BJ (cell line): ENCODE measurements at places on chromosomes 6 and 20. TPM values are rescaled to one million over a fixed set of nuclear protein-coding genes. Genes with fewer than 3 reads are reported as not detected.

DNA sequence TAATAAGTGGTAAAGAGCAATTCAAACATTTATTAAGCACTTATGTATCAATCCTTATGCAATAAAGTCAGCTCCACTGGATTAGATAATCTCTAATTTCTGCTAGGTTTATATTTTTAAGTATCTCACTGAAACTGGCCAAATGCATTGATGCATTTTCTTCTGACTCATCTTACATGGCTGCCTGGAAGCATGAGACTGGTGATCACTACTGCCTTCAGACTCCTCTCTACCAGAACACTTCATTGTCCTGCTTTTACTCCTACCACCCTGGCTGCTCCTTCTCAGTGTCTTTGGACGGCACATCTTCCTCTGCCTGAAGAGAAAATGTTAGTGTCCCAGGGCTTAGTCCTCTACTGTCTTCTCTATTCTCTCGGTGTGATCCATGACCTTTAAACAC, 7.4 kb downstream of the CEP85L start:
- DNase-seq: no peak

- no peak for DNase-seq
These were observed 50.8 kb downstream of the FKBP5 start for GRCh38 chr6:35637911-35638310.

DNA sequence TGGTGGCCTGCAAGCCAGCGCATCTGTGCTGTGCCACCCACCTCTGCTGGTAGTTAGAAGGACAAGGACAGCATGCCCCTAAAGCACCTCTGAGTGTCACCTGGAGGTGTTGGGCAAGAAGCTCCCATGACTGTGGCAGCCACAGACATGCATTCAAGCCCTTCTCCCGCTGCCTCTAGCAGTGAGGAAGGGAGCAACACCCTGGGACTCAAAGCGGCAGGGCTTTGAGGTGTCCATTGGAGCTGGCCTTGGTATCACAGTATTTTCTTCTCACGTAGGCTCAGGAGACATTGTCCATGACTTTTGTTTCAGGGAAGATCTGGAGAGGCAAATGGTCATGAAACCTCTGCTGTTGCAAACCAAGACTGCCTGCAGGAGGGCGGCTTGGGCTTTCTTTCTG, 140.8 kb upstream of the RIN2 start:
- DNase-seq: no peak

Gene PRR18
- polyA plus RNA-seq: not detected in 2 replicates

Gene GSTA3
- not detected in 2 replicates for polyA plus RNA-seq

- no peak for DNase-seq
These were observed 8.4 kb downstream of the OR12D2 start for GRCh38 chr6:29403801-29404200.

DNA sequence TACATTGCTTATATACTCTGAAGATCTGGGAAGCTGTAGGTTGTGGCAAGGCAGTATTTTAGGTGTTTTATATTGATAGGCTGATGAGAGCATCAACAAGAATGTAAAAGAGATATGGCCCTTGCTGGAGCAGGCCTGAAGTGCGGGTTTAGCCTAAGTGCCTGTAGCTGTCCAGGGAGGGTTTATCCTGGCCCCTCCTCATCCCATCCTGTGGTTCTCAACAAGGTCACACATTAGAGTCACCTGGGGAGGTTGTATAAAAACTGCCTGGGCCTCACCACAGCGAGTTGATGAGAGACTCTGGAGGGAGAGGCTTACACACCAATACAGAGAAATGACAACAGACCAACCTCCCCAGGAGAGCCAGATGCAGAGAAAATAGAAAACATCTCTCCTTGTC, 48.4 kb downstream of the LYRM2 start:
- DNase-seq: no peak

GRCh38 chr20:62063315-62063980, 2.2 kb downstream of the TAF4 start:
- DNase-seq: no peak

- DNase-seq: no peak
These were observed 7.3 kb upstream of the CGA start for GRCh38 chr6:87102151-87102621.

DNA sequence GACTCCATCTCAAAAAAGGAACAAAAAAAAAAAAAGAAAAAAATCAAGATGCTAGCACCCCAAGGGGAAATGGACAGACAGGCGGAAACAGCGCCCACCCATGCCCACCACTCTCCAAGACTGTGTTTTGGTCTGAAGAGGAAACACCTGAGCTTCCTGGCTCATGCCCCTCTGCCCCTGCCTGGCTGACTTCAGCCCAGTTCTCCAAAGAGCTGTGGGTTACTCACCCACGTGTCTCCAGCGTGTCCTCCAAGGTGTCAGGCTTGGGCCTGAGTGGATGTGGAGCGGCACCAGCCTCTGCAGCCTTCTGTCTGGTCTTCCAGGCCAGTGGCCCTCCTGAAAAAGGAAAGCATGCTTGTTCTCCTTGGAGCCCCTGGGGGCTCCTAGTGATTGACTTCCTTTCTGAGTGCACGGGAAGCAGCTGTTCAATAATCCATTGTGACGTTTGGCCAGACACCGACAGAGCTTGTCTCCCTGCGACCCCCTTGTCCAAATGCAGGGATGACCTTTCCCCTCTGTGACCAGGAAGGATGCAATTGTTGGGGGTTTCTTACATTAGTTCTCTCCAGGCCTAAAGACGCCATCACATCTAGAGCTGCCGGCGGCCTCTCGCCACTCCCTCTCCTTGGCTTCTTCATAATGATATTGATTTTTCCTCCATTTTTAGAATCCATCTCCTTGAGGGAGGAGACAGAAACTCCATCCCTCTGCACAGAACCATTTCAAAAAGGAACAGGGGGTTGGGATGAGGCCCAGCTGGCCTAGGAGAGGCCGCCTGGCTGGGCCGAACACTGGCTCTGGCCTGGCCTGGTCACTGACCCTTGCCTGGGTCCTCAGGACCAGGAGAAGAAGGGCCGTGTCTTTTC, 58.4 kb downstream of the ADNP start:
- no peak for DNase-seq

GRCh38 chr6:18096423-18096822, 26.1 kb downstream of the NHLRC1 start:
- DNase-seq: no peak

- DNase-seq: no peak
These were observed 41.7 kb downstream of the TMEM242 start for GRCh38 chr6:157281570-157281969.

- DNase-seq: no peak
These were observed 83.6 kb downstream of the PREP start for GRCh38 chr6:105319331-105319730.

Gene FAM209A
- 0.09 and 0.11 TPM in 2 replicates for polyA plus RNA-seq

DNA sequence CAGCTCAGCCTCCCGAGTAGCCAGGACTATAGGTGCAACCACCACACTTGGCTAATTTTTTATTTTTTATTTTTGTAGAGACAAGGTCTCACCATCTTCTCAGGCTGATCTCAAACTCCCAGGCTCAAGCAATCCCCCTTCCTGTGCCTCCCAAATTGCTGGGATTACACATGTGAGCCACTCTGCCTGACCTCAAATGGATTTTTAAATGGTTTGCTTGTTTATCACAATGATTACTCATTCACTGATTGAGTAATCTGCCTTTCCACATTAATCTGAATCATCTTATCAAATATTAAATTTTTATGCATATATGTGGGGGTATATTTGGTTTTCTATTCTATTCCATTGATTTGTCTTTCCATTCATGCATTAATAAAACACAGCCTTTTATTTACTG, 9.4 kb upstream of the KHDC1L start:
- DNase-seq: peak; percentile 62

DNA sequence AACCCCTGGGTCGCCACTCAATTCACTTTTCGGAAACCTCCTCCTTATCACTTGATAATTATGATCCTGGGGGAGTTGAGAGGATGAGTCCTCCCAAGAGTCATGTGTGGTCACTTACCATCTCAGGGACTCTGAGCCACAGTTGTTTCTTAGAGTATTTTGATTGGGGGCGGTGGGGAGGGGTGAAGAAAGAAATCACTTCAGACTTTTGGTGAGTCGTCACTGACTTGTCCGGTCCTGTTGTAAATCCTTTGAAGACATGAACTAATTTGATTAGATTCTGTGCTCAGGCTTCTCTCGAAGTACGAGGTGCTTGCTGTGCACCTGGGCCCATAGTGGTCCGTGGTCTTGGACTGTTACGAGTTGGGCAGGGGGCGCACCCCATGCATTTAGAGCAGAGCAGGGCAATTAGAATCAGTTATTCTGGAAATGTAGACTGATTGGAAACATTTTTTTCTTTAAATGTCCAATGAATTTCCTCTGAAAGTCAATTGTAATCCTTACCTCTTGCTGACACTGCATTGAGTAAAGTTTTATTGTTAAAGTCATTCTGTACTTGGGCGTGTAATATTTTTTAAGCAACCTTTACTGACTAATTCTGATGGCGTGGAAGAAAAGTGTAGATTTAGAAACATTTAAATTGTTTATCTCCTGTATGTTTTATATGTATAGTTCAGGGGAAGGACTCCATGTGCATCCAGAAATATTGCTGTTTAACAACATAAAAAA, 173.4 kb downstream of the SLC16A10 start:
- no peak for DNase-seq

DNA sequence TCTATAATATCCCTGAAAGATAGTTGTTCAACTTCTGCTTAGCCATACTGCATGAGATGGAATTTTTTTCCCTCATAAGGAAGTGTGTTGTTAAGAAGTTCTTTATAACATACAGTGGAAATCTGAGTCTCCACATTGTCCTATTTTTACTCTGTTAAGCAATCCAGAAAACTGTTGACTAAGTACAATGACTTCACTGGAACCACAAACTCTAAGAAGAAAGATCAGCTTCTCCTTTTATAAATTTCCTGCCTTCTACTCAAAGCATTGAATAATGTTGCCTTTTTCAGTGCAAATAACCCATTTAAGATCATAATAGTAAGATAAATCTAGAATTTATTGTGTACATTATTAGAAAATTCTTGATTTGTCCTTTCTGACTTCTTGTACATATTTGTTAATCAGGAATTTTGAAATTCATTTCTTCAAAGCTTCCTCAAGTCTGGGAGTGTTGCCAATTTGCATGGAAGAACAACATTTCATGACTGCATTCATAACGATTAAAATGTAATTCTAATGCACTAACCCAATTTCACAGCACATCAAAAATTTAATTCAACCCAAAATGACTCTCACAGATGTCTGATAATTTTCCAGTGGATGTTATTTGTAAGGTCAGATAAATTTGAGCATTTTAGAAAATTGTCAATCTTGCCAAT, 45.6 kb upstream of the ANKEF1 start:
- peak; percentile 19 for DNase-seq

- no peak for DNase-seq
These were observed 10.6 kb upstream of the IFT52 start for GRCh38 chr20:43579861-43580793.

Gene SIRPG
- not detected in 2 replicates for polyA plus RNA-seq

DNA sequence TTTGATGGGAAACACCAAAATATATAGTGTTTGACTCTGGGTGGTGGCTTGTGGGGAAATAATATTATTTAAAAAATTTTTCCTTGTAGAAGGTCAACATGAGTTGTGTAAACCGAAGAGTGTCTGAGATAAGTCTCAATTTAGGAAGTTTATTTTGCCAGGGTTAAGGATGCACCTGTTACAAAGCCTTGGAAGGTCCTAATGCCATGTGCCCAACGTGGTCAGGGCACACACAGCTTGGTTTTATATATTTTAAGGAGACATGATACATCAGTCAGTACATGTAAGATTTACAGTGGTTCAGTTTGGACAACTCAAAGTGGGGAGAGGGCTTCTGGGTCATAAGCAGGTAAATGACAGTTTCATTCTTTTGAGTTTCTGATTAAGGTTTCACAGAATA, 162.1 kb downstream of the ZFAND3 start:
- DNase-seq: no peak
